ENCODE measurements at places on chromosomes 11 and 22.

DNA sequence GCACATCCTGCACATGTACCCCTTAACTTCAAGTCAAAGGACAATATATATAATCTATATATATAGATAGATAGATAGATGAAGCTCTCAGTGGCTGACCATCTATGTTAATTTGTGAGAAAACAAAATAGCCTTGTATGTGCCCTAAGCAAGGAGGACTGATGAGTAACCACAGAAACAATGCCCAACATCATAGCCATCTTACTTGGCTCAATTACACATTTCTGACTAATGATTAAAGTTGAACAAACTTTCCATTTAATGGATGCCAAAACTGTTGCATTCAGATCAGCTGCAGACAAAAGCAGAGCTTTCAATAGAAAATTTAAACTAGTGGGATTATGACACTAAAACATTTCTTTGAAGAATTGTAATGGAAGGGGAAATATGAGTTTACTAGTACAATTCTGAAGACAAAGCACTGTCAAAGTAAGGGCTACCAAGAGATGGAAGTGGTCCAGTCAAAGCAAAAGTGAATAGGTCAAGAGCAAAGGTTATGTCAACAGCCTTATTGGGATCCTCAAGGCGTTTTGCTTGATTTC, 1188.2 kb upstream of the RAG2 start:
- DNase-seq: no peak

- DNase-seq: no peak
Observed at GRCh38 chr11:20259506-20259905, 99.2 kb upstream of the DBX1 start.

DNA sequence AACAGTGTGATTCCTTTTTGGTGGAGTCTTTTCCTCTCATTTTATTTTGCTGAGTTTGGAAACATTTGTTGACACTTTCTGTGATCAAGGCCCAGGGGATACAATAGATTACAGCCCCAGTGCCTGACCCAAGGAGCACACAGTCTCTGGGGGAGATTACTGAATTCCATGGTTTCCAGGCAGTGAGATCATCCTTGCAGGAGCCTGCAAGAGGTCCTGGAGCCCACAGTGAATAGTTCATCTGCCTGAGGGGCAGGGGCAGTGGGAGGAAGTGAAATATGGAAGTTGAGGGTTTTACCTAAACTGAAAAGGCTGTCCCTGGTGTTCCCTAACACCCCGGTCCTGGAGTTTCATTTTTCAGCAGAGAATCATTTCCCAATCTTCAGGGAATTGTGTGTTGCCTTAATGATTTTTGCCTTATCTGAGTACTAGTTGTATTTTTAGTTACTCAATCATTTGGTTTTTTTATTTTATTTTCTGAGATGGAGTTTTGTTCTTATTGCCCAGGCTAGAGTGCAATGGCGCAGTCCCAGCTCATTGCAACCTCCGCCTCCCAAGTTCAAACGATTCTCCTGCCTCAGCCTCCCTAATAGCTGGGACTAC, 7.7 kb downstream of the CCS start:
- DNase-seq: no peak

GRCh38 chr22:29312218-29313125, 3.0 kb downstream of the RASL10A start:
- DNase-seq: no peak

GRCh38 chr22:39439170-39439569, 17.6 kb upstream of the MGAT3 start:
- no peak for DNase-seq

Data from activated CD8-positive, alpha-beta memory T cell treated with anti-CD3 and anti-CD28 coated beads for 1 hour (primary cell).